Esophagus muscularis mucosa (tissue), 4 donors: ENCODE measurements at places on chromosomes 11 and 22. TPM values are rescaled to one million over a fixed set of nuclear protein-coding genes. Genes with fewer than 3 reads are reported as not detected.

GLYAT gene
- total RNA-seq = not detected

GRCh38 chr22:41052661-41053490 lies 39.5 kb upstream of the EP300 start:
- DNase-seq = no peak

DNA sequence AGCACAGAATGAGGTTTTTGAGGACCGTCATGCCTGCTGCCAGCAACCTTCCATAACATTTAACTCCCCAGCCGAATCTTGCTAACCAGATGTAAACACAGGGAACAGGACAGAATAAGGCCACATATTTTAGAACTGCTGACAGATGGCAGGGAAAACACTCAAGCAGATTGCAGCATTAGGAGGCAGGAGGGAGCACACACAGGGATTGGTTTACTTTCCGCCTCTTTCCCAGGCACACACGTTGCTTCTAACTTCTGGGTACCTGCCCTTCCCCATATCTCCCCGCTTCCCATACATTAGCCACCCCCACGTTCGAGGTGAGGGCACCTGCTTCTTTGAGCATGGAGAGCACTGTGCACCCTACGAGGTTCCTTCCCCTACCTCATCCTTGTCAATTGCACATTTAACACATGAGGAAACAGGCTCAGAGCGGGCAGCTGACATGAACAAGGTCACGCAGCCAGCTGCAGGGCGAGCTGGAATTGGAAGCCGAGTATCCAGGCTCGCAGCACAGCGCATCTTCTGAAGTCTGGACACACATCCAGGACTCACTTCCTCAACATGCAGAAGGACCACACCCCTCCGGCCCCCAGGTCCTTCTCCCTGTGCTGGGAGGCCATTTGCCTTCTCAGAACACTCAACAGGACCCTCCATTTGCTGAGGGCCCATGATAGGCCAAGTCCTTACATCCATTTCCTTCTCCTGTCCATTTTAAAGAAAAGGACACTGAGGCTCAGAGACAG lies 18.7 kb downstream of the ASPHD2 start:
- no peak for DNase-seq

GRCh38 chr11:36164506-36165250 lies 124.5 kb downstream of the COMMD9 start:
- DNase-seq = no peak

SCN3B gene
- 3.6 TPM for total RNA-seq

- DNase-seq = no peak
These were observed 8.7 kb downstream of the TSKU start for GRCh38 chr11:76791861-76792260.

DNA sequence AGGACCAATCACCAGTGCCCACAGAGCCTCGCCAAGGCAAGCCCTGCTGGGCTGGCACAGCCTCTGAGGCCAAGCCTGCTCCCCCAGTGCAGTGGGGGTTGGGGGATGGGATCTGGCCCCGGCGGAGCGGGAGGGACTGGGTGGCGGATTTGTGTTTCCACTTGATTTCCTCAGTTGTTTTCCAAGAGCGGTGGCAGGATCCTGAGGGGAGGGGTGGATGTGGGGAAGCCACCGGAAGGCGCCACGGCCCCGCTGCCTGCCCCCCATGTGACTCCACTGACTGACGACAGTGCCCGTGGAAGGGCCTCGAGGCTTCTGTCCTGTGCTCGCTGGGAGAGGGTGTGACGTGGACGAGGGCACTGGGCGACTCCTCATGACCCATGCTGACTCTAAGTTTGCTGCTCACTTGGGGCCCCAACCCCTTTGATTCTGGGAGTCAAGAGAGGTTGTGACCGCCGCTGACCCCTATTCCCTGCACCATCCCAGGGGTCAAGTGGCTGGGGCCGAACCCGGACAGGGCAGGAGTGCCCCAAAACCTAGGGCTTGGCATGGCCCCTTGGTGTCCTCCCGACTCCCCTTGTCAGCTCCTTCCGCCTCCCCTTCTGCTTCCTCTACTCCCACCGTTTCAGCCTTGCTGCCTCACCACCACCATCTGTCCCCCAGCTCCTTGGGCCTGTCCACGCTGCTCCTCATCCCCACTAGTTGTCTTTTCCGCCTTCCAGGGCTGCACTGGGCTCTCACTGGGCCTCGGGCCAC lies 23.5 kb upstream of the PICK1 start:
- no peak for DNase-seq

DNA sequence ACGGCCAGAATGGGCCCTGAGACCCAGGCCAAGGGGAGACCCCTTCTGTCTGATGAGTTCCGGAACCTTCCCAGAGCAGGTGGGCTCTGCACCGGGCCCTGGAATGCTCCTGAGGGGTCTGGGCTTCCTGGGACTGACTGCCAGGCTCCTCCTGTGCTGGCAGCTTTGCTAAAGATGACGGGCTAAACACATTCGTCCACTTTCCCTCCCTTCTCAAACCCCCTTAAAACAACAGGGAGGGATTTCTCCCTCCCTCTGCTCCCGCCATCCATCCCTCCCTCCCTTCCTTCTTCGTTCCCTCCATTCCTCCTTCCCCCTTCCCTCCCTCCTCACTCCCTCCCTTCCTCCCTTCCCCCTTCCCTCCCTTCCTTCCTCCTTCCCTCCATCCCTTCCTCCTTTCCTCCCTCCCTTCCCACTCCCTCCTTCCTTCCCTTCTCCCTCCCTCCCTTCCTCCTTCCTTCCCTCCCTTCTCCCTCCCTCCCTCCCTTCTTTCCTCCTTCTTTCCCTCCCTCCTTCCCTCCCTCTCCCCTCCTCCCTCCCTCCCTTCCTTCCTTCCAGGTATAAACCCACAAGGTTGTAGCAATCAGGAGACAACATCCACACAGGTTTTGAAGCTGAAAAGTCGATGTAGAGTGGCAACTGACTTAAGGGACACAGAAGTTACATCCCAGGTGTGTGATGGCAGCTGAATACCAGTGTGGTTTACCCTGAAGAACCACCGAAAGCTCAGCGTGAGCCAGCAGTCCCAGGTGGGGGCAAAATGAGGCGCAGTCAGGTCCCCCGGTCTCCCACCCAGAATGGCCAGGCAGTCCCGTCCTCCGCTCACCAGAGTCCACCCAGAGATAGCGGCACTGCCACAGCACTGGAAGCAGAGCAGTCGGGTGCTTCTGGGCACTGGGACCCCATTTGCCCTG lies 18.8 kb upstream of the MGAT3 start:
- DNase-seq = no peak

DNA sequence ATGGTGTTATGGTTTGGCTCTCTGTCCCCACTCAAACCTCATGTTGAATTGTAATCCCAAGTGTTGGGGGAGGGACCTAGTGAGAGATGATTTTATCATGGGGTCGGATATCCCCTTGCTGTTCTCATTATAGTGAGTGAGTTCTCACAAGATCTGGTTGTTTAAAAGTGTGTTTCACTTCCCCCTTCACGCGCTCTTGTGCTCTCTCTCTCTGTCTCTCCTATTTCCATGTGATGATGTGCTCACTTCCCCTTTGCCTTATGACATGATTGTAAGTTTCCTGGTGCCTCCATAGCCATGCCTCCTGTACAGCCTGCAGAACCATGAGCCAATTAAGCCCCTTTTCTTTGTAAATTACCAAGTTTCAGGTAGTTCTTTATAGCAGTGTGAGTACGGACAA lies 765.1 kb downstream of the KCNA4 start:
- no peak for DNase-seq

DNA sequence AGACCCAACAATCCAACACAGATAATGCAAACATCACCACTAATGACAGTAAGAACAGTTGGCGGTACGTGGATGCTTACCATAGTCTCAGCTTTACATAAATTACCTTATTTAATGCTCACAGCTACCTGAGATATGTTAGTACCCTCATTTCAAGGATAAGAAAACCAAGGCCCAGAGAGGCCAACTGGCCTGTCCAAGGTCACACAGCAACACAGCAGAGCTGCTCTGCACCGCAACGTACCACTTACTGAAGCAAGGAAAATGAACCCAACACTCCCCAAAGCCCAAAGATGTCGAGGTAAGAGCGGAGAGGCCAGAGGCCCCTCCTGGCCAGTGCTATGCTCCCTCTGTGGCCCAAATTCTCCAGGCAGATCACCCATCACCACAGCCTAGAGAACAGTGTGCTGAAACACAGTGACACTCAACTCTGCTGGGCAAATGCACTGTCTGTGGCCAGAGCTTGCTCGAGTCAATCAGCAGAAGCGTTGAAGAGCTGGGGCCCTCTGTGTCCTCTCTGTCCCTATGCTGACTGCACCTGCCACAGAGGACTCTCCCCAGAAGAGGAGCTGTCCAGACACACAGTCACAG lies 14.0 kb downstream of the SHANK2 start:
- no peak for DNase-seq

SCGB1D2 gene
- total RNA-seq = not detected

GRCh38 chr11:129973068-129973467 lies 29.6 kb downstream of the PRDM10 start:
- no peak for DNase-seq

- no peak for DNase-seq
These were observed 22.0 kb downstream of the BDNF start for GRCh38 chr11:27678242-27678641.

DNA sequence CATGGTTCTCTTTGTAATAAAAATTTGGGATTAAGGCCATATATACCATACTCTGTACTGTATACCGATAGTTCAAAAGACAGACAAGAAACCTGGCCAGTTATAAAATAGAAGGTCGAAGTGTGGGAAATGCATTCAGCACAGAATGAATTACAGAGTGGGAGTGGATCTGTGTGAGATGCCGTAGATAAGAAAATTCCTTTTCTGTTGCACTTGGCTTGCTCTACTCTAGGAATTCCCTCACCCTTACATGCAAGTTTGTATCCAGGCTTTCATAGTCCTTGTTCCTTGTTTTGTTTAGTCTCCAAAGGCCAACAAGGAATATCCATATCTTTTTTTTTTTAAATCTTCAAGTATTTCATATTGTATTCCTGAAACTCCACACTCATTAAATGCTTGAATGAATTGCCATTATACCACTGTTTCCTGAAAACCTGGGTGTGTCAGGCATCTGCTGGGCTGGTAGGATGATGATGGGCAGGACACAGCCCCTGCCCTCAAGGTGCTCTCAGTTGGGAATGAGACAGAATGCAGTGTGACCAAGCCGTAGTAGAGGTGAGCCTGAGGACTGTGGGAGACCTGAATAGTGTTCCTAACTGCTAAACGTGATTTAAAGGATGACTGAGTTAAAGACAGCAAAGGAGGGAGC lies 53.5 kb downstream of the TEAD1 start:
- DNase-seq = no peak

- no peak for DNase-seq
These were observed 21.9 kb upstream of the OAF start for GRCh38 chr11:120188811-120189455.

BTBD18 gene
- not detected for total RNA-seq

SESN3 gene
- 22.0 TPM for total RNA-seq

DNA sequence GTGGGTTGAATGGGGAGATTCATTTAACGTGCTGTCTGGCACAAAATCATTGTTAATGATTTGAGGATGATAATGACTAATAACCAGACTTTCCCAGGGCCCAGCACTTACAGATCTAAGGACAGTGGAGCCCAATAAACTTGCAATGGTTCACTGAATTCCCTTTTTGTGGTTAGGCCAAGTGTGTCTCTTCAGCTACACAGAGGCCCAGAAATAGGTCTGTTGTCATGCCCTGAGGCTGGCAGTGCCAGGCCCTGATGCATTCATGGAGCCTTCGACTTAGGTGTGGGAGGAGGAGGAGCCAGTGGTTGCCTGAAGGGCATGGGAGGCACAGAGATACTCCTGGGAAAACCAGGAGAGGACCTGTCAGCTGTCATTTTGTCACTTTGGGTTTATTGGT lies 56.1 kb downstream of the KIAA1671 start:
- no peak for DNase-seq

- DNase-seq = no peak
These were observed 8.2 kb downstream of the MS4A15 start for GRCh38 chr11:60764879-60765278.

TAF1D gene
- 38.7 TPM for total RNA-seq

ADM gene
- 57.3 TPM for total RNA-seq

DNA sequence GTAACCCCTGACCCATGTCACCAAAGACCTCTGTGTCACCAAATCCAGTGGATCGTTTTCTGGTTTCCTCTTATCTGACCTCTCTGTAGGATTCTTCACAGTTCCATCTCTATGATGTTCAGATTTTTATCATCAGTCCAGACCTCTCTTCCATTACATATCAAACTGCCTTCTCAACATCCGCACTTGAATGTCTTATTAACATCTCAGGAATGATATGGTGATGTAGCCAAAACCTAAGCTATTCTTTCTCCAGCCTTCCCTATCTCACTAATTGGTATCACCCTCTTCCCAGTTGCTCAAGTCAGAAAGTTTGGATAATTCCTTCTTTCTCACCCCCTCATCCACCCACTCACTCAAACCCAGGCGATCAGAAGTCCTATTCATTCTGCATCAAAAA lies 13.4 kb downstream of the APLNR start:
- DNase-seq = no peak

DNA sequence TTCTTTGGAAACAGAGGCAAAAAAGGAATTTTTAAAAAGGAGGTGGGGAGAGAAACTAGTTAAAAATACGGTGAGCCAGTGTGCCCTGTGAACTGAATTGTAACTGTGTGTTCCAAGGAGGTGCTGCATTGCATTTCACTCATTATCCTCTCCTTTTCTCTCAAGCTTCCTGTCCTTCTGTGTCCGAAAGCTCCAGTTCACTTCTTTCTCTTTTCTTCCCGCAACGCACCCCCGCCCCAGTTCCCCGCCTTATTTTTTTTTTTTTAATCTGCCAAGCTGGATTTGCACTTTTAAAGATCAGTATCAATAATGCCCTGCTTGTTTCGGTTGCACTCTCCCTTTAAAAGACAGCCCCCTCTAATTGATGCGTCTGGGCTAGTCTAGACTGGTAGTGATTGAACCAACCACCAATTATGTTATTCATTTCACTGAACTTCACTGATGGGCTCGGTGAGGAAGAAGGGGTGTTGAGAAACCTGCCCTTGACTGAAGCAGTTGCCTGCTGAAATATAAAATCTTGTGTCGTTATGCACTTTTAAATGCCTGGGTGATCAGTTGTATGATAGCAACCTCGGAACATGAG lies 18.5 kb downstream of the BLID start:
- no peak for DNase-seq

DNA sequence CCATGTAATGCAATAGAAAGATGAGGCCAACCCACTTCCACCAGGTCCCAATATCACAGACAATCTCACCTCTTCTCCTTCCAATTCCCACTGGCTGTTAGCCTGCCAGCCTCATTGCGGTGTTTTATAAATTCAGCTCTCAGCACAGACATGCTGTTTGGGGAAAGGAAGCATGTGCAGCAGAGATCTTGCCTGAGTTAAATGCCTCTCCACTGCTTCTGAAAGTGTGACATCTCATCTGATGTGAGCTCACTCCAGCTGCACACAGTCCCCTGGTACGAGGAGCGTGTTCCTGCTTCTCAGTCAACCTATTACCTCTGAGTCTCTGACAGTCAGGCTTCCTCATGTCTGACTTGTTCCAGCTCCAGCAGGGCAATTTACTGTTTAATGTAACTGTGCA lies 122.7 kb upstream of the GUCY1A2 start:
- DNase-seq = no peak
